Kidney (tissue), 22 donors: ENCODE measurements at places on chromosomes 5 and 9. TPM values are rescaled to one million over a fixed set of nuclear protein-coding genes. Genes with fewer than 3 reads are reported as not detected.

The PCDHB14 gene
- total RNA-seq = 6.2 TPM

GRCh38 chr5:108141676-108142075 lies 240.2 kb downstream of the FBXL17 start:
- no peak for DNase-seq

DNA sequence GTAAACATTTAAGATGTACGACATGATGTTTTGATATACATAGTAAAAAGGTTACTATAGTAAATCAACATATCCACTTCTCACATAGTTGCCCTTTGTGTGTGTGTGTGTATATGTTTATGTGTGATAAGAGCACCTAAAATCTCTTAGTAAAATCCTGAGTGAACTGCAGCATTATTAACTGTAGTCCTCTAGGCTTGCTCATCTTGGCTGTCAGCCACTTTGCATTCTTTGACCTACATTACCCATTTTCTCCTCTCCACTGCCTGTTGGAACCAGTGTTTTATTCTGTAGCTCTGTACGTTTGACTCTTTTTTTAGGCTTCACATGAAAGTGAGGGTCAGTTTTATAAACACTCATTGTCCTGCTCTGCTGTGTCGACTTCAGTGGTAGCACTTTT lies 24.4 kb downstream of the C5orf22 start:
- DNase-seq = no peak

The SCGB3A2 gene
- total RNA-seq = not detected

- no peak for DNase-seq
Observed at GRCh38 chr5:34538026-34538672, 118.0 kb upstream of the RAI14 start.

DNA sequence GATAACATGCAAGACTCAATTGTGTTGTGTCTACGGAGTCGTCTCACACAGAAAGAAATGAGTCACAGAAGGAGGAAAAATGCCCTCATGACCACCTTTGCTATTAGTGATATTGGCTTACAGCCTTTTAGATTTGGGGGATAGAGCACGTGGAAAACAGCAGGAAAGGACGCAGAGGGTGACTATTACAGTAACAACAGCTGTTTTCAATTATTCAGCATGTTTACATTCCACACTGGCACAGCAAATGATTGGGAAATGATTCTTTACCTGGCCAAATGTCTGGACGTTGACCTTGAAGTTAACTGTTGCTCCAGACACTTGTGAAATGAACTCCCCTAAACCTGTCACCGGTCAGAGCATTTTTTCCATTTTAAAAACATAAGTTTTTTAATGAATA lies 46.8 kb downstream of the APTX start:
- DNase-seq = peak; percentile 11

- peak; percentile 69 for DNase-seq
Observed at GRCh38 chr9:12817702-12818101, 42.9 kb downstream of the LURAP1L start.

The UGCG gene
- total RNA-seq = 113 TPM

The NAIP gene
- total RNA-seq = 43.1 TPM

DNA sequence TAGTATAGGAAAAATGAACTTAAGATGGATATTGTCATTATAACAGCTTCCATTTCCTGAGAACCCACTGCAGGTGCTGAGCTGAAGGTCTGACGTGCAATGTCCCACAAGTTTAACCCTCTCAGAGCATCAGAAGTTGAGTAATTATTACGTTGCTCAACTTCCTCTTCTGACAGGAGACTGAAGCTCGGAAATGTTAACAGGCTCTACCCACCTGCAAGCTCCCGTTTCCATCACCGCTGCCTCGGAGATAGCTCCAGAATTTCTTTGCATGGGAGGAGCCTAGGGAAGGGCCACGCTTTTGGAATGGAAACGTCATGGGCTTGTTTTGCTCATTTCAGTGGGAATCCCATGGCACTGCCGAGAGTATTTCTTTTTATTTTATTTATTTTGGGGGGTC lies 1.0 kb upstream of the NTMT1 start:
- DNase-seq = no peak

GRCh38 chr9:86667307-86667706 lies 280.0 kb downstream of the GAS1 start:
- no peak for DNase-seq

DNA sequence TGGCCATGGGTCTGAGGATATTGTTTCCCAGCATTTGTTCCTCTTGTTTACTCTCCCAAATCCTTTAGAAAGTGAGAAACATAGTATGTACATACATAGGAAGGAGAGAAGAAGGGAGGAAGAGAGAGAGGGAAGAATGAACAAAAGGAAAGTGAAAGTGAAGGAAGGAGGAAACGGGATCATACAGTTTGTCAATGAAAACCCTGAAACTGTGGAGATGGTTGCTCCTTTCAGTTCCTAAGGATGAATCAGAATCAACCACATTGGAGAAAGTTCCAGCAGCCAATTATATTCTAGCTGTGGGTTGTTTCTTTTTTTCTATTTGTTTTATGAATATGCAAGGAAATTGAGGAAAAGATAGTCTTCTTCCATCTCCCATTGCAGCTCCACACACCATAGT lies 396.5 kb downstream of the MLLT3 start:
- no peak for DNase-seq

- DNase-seq = no peak
Observed at GRCh38 chr5:135894789-135895188, 852 bp downstream of the IL9 start.

DNA sequence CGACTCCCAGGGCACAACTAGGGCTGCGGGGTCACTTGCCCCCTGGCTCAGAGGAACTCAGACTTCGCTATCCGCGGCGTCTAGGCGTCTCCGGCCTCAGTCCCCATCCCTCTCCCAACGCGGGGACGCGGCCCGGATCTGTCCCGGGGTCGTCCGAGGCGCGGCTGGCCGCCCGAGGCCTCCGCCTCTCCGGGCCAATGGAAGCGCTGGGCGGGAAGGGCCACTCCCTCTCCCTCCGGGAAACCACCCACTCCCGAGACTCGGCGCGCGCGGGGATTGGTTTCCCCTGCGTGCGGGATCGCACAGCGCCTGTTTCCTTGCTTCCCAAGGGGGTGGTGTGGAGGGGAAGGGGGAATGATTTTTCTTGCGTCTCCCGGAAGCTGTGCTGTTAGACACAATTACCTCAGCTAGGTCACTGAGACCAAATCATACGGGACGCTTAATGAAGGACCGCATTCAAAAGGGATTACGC lies 38.3 kb downstream of the NR2F1 start:
- DNase-seq = no peak

DNA sequence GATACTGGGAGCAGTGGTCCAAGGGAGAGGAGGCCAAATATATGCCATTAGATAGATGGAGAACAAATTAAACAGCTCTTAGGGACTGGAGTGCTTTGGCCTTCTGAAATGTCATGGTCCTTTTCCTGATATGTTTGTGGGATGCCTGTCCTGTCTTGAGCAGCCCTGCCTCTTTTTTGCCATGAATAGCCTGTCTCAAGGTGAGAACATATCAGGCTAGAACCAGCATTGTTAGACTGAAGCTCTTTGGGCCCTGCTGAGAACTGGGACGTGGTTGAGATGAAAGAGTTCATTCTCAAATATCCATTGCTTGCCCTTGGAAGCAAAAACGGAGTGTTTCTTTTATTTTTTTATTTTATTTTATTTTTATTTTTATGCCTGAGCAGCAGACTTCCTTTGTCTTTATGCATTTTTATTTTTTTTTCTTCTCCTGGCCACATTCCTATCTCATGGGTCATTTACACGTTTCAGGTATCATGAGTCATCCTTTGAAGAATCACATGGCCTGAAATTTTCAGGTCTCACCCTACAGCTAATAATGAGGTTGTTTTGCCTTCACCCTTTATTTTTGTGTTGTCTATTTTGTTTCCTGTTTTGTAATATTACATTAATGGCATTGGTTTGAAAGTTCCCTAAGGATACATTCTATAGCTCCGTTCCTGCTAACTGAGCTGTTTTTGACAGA lies 371.4 kb downstream of the PSAT1 start:
- no peak for DNase-seq

GRCh38 chr5:142601432-142601831 lies 84.5 kb downstream of the FGF1 start:
- DNase-seq = no peak

The EFNA5 gene
- 54.4 TPM for total RNA-seq

The SHB gene
- 39.8 TPM for total RNA-seq

The PRLR gene
- total RNA-seq = 6.3 TPM

The CDKN2A gene
- total RNA-seq = 4.1 TPM

The RASGRF2 gene
- total RNA-seq = 14.7 TPM

GRCh38 chr5:119537704-119538103 lies 85.4 kb downstream of the HSD17B4 start:
- no peak for DNase-seq

GRCh38 chr5:5298068-5298633 lies 124.3 kb upstream of the ICE1 start:
- no peak for DNase-seq

- peak; percentile 12 for DNase-seq
Observed at GRCh38 chr9:86601697-86602096, 247.5 kb upstream of the TUT7 start.

GRCh38 chr9:13090628-13091027 lies 188.9 kb downstream of the MPDZ start:
- no peak for DNase-seq

The PCDHGA4 gene
- 3.9 TPM for total RNA-seq

The PLAC8L1 gene
- not detected for total RNA-seq

DNA sequence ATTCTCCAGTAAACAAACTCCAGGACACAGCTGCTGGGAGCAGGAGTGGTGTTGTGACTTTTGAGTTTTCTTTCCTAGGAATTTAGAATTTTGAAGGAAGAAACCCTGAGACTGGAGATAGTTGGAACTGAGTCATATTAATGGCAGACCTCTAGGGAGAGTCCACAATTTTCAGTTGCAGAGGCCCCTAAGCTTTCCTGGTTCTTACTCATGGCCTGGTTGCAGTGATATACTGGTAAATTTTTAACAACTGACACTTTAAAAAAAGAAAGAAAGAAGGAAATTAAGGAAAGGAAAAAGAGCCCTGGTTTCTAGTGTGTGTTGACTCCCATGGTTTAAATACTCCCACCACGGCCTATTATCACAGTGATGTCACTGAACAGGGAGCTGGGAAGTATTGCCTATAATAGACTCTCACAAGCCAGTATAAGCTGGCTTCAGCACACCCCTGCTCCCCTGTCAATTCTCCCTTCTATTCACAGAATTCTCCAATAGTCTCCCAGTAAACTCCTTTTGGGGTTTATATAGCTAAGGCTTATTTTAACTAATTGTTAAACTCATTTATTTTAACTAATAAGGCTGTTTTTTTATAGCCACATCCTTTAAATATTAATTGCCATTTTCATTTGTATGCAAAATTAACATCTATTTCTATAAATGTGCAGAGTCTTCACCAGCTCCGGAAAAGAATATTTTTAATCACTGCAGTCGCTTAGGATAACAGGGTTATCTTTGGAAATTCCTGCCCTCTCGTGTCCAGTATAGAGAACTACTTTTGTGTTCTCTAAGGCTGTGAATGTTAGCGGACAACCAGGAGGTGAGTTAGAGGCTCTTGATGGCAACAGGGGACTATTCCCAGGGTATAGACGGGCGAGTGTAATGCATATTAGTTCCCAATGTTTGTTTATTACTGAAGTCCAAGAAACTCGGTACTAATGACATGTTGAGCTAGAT lies 59.7 kb downstream of the GGTA1 start:
- DNase-seq = peak; percentile 21

The URM1 gene
- total RNA-seq = 55.2 TPM

The LCP2 gene
- total RNA-seq = 48.8 TPM

DNA sequence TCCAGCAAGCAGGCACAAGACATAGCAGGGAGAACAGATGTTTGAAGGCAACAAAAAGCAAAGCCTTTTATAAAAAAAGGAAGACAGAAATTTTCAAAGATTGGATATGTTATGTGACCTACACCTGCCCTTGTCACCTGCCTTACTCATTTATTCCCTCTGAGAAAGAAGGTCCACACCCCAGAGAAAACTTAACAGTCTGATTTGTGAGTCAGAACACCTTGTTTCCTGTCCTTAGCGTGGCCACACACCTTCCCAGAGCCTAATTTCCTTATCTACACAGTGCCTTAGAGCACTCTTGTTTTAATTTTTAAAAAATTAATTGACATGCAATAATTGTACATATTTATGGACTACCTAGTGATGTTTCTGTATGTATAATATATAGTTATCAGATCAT lies 419.0 kb upstream of the DAB2 start:
- DNase-seq = no peak

The SPINK13 gene
- 1.6 TPM for total RNA-seq

DNA sequence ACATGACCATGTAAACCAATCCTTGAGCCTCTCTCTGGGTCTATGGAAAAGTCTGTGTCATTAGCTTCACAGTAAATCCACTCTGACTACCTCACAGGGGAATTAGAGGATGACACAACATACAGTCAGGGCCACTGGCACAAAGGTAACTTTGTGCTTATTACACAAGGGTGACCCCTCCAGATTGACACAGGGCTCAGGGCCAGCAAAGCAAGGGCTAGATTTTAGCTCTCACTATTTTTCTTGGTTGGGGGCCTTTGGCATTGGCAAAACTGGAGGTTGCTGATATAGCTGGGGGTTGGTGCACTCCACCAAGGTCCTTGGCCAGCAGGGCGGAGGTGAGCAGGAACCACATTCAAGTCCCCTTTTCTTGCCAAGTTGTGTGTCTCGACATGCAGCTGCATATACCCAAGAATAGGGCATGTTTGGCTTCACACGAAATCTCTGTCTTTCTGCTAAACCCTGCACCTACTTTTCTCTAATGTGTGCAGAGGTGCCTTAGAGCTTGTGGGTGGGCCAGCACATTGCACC lies 15.2 kb upstream of the OSMR start:
- no peak for DNase-seq

GRCh38 chr5:1095990-1096363 lies 15.9 kb downstream of the SLC12A7 start:
- DNase-seq = no peak

DNA sequence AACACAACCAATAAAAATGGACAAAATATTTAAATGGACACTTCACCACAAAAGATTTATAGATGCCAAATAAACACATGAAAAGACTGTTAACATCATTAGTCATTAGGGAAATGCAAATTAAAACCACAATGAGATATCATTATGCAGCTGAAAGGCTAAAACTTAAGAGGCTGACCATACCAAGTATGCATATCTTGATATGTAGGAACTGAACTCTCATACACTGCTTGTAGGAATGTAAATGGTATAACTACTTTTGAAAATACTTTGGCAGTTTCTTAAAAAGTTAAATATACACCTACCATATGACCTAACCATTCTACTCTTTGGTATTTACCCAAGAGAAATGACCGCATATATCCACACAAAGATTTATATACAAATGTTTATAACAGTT lies 13.6 kb upstream of the ADAMTS12 start:
- no peak for DNase-seq

- no peak for DNase-seq
Observed at GRCh38 chr5:19739671-19740070, 248.3 kb downstream of the CDH18 start.

- no peak for DNase-seq
Observed at GRCh38 chr9:27485158-27485557, 38.9 kb upstream of the IFNK start.

GRCh38 chr9:71725590-71726338 lies 42.5 kb downstream of the CEMIP2 start:
- DNase-seq = no peak

The SCGB3A1 gene
- total RNA-seq = 1.1 TPM
